ENCODE measurements at places on chromosomes 7 and 10.

- no peak for DNase-seq
These were observed 32.8 kb downstream of the INPP5F start for GRCh38 chr10:119758448-119759195.

DNA sequence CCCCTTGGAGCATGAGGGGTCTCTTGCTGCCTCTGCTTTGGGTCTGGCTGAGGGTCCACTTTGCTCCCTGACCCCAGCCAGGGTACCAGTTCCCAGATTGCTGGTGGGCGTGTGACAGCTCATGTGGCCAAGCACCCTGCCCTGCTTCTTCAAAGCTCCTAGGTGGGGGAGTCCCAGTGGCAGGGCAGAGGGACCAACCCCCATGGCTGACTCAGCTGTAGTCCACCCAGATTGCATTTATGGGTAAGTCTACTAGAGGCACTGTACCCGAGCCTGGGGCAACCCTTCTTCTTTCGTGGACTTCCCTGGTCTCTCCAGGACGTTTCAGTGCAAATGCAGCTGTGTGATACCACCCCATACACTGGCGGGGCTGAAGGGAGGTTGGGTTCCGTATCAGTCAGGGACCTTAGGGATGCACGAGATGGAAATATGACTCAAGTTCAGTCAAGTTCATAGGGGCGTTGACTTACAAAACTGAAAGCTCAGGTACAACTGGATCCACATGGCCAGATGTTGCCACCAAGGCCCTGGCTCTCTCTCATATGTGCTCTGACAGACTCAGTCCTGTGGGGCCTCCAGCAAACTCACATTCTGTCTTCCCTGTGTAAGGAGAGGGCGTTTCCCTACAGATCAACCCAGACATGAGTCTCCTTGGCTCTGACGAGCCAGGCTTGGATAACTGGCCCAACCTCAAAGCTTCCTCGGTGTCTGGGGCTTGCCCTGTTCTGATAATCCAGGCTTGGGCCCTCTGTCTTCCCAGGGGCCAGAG is 13.6 kb downstream of the PTPRE start:
- no peak for DNase-seq

DNA sequence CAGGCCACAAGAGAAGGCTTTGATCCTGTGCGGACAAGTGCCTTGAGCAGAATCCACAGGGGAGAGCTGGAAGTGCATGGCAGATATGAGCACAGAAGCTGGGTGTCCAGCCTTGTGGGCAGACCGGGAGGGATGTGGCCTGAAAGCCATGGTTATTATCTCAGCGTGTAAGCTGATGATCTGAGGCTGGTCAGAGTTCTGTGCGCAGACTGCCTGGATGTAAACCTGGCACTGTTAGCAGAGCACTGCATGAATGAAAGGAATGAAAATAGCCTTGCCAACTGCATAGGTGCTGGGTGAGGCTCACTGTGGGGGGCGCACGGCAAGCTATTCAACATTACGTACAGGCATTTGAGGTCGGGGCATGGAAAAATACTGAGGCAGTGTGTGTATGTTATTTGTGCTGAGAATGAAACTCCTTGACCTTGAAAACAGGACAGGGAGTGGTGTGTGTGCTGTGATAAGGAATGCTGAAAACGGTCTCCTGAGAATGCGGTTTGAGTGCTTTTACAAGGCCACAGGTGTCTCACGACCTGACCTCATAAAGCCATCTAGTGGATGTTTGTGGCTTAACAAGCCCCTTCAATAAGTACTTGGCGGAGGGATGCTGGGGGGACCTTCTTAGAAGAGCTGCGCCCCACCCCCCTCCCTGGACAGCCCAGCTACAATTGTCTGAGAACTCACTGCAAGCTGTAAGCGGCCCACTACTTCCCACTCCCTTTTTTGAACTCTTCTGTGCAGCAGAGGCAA is 18.7 kb downstream of the AKR1C1 start:
- DNase-seq, result no peak

DNA sequence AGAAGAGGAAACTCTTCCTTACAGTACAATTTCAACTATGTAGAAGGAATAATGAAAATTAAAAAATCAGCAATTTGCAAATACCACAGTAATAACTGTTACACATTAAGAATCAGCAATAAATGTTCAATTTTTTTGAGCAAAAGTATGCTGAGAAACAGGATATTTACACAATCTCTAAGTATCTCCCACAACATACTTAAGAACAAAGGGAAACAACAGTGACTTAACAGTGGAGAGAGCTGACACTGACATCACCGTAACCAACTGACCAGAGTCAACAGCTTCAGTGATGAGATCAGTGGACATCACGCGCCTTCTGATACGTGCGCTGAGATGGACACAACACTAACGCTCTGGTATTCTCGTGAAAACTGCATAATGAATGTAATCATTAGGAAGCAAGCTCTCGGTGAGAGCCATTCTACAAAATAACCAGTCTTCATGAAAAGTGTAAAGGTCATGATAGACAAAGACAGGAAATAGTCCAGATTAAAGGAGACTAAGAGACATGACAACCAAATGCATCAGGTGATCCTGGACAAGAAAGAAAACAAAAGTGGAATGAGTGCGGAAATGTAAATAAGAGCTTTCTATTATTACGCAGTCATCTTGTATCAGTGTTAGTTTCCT is 82.6 kb downstream of the PIP4K2A start:
- no peak for DNase-seq

GRCh38 chr10:104113376-104113956 is 8.5 kb upstream of the SFR1 start:
- DNase-seq, result no peak

DNA sequence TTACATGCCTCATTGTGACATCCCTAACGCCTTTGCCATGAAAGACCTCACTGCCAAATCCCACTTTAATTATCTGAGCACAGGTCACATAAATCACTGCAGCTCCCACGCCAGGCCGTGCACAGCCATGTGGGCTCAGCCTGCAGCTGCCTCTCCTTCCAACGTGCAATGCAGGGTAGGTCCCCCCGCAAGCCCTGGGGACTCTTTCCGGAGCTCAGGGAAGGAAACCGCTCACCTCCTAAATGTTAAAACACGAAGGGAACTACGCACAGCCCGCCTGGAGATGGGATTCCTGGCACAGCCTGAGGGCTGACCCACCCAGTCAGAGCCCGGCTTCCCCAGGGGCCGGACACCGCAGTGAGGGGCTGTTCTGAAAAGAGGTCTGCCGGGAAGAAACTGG is 128.0 kb downstream of the MAD1L1 start:
- no peak for DNase-seq

- no peak for DNase-seq
These were observed 593.6 kb downstream of the GRM8 start for GRCh38 chr7:126659124-126659523.

DNA sequence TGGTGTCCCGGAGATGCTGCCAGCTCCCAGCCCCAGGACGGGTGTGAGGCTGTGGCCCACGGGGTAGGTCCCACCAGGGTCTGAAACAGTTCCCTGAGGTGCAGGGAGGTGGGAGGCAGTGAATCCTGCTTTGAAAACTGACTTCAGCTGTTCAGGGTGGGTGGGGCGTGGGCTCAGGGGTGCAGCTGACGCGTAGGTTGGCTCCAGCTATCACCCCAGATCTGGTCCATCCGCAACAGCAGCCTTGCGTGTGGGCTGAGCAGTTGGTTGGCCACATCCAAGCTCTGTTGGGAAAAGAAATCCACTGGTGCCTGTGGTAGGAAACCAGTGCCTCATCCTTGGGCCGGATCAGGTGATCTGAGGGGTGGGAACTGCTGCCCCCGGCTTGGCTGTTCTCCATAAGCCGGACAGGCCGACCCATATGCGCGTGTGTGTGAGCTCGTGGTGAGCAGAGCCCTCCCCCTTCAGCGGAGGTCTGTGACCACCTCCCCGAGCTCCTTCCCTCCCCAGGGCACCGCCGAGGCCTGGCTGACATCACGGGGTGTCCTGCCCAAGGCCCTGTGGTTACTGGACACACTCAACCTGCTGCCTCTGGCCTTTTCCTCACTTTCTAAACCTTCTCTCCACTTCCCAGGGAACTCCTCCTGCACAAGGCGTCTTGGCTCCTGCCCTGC is 15.4 kb upstream of the FAM20C start:
- DNase-seq, result no peak

DNA sequence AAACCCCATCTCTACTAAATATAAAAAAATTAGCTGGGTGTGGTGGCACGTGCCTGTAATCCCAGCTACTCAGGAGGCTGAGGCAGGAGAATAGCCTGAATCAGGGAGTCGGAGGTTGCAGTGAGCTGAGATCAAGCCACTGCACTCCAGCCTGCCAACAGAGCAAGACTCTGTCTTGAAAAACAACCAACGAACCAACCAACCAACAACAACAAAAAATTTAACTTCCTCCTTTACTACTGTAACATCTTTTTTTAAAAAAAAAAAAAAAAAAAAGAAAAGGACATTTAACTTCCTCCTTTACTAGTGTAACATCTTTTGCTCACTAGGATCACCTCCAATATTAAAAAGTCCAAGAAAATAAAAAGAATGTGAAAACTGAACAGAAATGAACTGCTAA is 92.3 kb upstream of the TMEM168 start:
- DNase-seq, result no peak

DNA sequence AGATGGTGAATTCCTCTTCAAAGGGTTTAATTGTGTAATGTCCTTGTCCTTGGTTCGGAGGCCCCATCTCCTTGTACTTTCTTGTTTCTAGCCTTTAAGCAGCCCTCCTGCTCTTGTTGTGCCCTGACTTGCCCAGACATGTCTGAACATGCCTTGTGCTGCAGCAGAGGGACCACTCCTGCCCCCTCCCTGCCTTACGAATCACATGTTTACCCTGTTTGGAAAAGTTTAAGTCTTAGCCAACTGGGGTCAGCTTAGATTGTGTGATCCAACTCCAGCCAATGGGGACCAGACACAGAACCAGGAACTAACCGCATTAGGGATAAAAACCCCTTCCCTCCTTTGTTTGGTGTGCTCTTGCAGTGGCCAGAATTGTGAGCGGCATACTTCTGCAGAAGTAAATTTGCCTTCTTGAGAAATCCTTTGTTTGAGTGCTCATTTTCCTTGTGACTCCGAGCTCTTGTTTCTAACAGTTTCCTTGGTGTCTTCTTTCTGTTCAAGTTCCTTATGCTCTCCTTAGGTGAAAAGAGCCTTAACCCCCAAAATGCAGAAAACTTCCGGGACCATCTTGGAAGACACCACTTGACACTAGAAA is 29.4 kb downstream of the CLRN3 start:
- DNase-seq, result no peak

DNA sequence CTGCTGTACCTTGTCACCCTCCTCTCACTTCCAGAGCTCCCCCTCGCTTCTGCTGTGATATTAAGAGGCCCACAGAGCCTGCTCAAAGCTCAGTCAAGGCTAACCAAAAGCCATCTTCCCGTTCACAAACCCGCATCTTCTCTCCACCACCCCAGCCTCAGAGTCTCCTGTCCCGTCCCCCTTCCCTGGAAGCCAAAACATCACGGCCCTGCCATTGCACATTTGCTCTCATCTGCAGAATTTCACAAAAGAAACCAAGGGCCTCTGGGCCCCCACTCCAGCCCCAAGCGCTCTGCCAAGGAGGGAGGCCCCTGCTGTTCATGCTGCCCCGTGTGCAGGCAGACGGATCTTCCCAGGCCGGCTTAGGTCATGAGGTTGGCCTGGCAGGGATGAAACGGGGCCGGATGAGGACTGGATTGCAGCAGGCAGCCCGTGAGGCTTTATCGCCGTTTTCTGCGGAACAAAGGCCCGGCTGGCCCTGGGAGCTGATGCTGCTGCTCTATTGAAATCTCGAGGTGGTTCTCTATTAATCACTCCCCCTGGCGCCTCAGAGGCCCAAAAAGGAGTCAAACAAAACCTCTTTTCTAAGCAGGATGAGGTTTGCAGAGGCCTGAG is 31.6 kb upstream of the FOXK1 start:
- no peak for DNase-seq

- DNase-seq, result no peak
These were observed 7.7 kb upstream of the RET start for GRCh38 chr10:43069211-43069515.

DNA sequence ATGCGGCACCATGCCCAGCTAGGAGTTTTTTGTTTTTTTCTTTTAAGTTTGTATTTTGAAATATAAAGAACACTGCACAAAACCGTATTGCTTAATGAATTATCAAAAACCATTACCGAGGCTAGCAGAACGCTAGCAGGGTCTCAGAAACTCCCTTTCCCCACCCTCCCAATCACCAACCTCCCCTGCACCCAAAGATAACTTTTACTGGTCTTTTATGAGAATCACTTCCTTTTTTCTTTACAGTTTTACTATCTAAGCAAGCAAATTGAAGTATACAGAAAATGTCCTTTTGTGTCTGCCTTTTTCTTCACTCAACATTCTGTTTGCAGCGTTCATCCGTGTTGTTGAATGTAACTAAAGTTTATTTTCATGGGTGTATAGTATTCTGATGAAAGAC is 13.4 kb downstream of the HIP1 start:
- no peak for DNase-seq

DNA sequence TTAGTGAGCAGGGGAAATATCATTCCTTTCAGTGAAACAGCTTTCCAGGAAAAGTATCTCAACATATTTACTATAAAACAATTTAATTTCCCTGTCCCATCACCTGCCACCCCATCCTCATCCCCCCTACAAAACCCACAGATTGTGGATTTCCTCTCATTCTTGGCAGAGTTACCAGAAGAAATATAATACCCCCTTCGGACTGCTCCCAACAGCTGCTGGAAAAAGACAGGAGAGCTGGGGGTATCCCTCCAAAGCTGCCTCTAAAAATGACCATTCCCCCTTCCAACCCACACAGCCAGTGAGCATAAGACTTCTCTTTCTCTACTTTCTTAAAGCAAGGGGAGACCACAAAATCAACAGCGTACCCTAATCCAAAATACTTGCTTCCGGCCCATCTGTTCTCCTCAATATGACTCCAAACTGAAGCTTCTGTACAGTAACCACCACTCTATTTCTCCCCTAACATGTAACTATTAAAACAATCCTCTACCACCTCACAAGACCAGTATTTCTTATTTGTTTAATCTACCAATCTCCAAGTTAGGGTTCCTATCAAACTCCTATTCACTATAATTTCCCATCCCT is 7.8 kb downstream of the FBXW4 start:
- no peak for DNase-seq

- no peak for DNase-seq
These were observed 64.3 kb downstream of the RGS10 start for GRCh38 chr10:119478111-119478802.

DNA sequence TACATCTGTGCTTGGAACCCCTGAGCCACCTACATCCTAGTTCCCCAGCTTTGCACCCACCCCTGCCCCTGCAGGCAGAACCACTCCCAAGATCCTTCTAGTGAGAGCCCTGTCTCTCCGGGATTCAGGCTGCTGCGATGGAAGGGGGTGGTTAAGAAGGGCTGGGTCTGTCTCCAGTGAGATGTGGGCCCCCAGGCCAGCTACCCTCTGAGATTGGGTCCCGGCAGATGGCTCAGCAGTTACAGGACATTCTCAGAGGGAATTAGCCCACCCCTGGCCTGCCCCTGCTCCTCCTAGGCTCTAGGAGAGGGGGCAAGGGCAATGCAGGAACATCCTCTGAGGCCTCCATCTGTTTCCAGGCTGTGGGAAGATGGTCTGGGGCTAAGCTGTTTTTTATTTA is 27.7 kb downstream of the SLC29A3 start:
- DNase-seq, result no peak

GRCh38 chr10:110547139-110547761 is 20.2 kb upstream of the SMC3 start:
- DNase-seq, result no peak

All from stimulated activated CD4-positive, alpha-beta T cell treated with anti-CD3 and anti-CD28 coated beads, Interleukin-12 subunit alpha, Interleukin-12 subunit beta, amount 100 ng/mL, for 4 hours (primary cell).